Right lung (tissue), 10 donors: ENCODE measurements at places on chromosomes 1 and 21.

DNA sequence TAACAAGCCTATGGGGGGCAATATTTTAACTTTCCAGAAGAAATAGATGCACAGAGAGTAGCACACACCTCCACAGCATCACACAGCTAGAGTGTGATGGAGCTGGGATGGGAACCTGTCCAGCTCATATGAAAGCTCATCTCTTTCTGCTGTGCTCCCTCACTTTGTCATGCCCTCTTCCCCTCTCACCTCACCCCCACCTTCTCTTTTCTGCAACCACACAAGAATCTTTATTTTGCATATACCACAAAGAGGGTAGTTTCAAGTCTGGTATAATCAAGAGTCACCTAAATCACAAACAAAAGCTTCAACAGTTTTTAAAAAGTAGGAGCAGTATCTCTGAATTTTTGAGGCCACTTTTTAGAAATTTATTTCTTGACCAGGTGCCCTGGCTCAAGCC lies 22.6 kb downstream of the FOXD2 start:
- DNase-seq = no peak

DNA sequence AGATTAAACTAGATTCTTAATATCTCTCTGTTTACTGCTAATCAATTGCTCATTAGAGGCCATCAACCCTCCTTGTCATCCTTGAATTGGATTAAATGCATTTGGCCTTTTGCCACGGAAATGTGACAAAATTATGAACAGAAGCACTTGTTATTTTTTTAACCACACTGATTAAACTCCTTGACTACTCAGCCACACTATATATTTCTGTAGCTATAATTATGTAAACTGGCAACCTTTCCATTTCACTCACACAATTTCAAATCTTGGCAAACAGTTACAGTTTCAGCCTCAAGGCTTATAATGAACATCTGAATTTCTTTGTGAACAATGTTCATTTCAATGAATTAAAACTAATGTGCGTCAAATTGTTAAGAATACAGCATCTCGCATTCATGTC lies 10.1 kb downstream of the ADAMTS5 start:
- no peak for DNase-seq

DNA sequence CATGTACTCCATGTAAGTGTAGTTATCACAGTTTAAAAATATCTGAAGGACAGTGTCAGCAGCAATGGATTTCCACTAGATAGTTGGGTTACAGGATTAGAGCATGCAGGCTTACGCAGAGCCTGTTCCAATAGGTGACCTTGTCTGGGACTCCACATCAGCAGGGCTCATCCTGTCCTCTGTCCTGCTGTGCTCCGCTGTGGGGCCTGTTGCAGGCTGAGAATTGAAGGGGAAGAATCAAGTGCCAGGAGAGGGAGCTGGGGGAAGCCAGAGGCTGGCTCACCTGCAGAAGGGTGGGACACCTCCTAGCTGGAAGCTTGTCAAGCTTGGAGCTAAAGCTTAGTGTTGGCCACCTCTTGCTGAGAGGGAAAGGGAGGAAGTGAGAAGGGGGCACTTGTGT lies 62.8 kb downstream of the XCL2 start:
- no peak for DNase-seq

DNA sequence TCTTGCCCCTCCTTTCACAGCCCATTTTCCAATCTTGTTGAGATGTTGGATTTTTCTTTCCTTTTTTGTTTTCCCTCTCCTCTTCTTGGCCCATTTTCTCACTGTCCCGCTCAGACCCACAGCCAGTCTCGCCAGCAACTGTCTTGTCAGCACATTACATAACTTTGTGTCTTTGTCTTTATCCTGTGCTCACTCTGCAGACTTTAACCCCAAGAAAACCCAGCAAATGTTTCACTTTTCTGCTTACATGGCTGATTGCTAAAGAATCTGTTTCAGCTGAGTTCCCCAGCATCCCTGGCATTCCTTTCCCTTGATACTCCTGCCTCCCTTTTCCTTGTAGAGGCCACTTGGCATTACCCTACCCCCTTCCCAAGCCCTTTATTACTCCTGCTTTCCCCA lies 74.6 kb downstream of the ZNF648 start:
- DNase-seq = no peak

- no peak for DNase-seq
Observed at GRCh38 chr21:25822981-25823380, 88.2 kb downstream of the GABPA start.
